H7 (cell line): ENCODE measurements at places on chromosomes 13 and 19. TPM values are rescaled to one million over a fixed set of nuclear protein-coding genes. Genes with fewer than 3 reads are reported as not detected.

DNA sequence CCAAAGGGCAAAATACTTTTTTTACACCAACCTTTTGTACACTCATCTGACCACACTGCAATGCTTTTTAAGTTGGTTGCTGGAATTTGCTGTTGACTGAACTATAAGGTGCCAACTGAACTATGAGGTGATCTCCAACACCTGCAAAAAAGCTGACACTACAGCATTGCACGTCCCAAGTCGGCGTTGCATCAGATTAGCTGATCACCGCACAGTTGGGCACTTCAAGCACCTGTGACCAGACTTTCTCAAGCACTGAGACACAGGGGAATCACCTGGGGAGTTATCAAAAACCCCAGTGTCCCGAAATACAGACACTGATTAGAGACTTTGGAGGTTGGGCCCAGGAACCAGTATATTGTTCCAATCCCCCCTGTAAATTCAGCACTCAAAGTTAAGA, 1.1 kb downstream of the NLRP11 start:
- DNase-seq: no peak

SLC17A7 gene
- total RNA-seq: 0.14 and 0.26 TPM in 2 replicates

LRRC4B gene
- 2.4 and 3.5 TPM in 2 replicates for total RNA-seq

DNA sequence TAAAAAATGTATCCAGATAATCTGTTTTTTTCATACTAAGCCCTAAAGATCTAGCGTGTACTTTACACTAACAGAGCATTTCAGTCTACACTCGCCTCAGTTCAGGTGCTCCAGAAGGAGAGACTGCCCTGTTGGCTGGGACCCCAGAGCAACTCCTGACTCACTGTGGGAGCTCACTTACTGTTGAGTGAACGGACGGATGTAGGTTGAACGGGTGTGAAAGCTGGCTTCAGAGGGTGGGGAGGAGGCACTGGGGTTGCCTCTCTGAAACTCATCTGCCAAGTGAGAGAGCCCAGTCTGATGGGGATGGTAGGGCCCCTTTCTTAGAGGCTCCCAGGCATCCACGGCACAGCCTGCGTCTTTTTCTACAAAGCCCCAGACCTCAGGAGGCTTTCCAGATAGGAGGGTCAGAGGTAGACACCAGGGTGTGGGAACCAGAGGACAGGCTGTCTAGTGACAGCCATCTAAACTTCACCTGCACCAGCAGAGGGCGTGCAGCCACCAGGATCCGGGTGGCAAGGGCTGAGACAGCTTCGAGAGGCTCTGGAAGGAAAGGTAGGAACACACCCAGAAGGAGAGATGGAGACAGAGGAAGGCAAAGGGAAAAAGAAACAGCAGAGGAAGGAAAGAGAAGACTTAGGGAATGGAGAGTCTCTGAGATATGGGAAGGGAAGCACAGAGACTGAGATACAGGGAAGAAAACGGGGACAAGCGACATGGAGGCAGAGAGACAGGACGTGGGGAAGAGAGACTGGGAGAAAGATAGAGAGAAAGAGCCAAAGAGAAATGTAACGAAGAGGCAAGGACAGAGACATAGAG, 3.7 kb downstream of the KASH5 start:
- peak; percentile 95 for DNase-seq

- DNase-seq: no peak
Observed at GRCh38 chr13:36831291-36831690, 12.3 kb downstream of the RFXAP start.

ZNF284 gene
- total RNA-seq: 1.3 and 2.0 TPM in 2 replicates

KLK15 gene
- total RNA-seq: not detected in 2 replicates

PRR20B gene
- not detected in 2 replicates for total RNA-seq

DNA sequence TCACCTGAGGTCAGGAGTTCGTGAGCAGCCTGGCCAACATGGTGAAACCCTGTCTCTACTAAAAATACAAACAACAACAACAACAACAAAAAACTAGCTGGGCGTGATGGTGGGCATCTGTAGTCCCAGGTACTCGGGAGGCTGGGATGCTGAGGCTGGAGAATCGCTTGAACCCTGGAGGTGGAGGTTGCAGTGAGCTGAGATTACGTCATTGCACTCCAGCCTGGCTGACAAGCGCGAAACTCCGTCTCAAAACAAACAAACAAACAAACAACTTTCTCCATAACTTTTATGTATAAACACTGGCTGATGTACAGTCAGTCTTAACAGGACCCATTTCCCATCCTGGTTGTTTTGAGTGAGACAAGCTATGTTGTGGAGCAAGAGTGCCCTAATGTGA, 5.8 kb upstream of the CYP4F8 start:
- DNase-seq: no peak

DNA sequence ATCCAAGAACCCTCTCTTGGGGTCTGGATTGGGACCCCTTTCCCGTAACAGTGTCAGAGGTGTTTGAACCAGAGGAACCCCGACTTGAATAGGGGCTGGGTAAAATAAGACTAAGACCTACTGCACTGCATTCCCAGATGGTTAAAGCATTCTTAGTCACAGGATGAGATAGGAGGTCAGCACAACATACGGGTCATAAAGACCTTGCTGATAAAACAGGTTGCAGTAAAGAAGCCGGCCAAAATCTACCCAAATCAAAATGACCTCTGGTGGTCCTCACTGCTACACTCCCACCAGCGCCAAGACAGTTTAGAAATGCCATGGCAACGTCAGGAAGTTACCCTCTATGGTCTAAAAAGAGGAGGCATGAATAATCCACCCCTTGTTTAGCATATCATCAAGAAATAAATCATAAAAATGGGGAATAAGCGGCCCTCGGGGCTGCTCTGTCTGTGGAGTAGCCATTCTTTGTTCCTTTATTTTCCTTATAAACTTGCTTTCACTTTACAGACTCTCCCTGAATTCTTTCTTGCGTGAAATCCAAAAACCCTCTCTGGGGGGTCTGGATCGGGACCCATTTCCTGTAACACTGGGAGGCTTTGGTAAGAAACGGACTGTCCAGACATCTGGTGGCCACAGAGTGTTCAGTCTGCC, 4.4 kb upstream of the SIN3B start:
- DNase-seq: no peak

KIR3DL1 gene
- total RNA-seq: not detected in 2 replicates
